ENCODE measurements at places on chromosomes 4 and X.

DNA sequence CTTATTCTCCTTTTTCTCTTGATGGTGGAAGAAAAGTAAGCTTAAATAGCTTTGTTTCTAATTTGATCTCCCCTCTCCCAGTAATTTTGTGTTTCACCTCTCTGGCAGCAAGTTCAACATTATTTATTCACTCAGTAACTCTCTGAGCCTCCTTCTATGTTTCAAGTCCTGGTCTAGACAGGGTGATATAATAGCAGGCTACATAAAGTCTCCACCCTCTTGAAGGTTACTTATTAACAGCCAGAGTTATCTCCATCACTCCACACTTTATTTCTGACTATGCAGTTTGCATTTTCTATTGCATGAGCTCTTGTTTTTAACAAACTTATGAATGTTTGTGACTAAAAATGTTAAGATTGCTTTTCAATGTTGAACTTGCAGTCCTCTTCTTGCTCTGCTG is 17.8 kb upstream of the ANOS1 start:
- no peak for DNase-seq

GRCh38 chr4:96145601-96146000 is 305.7 kb downstream of the PDHA2 start:
- no peak for DNase-seq

DNA sequence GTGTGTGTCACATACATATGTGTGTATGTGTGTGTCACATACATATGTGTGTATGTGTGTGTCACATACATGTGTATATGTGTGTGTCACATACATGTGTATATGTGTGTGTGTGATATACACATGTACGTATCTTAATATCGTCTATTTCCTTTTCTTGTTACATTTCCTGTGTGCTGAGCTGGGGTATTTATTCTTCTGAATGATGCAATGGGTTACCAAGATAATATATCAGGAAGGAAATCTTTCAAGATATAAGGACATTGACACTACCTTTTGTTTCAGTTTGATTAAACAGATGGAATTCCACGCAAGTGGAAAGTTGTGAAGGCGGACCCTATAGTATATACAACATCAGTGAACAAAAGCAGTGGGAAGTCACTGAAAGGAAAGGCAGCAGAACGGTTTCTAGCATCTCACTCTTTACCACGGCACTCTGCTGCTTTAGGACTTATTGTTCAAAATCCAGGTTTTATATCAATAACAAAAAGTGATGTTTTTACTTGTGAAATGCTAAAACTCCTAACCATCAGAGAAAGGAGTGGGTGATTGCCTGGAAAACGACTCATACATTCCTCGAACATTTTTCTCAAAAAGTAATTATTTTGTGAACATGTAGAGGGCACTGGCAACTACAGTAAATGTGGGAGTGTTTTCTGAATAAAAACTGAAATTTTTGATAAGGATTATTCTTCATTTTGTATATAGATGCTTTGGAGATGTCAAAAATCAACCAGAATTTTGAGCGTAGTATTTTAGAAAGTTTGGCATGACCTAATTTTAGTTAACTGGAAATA is 43.1 kb upstream of the IL21 start:
- DNase-seq: no peak

DNA sequence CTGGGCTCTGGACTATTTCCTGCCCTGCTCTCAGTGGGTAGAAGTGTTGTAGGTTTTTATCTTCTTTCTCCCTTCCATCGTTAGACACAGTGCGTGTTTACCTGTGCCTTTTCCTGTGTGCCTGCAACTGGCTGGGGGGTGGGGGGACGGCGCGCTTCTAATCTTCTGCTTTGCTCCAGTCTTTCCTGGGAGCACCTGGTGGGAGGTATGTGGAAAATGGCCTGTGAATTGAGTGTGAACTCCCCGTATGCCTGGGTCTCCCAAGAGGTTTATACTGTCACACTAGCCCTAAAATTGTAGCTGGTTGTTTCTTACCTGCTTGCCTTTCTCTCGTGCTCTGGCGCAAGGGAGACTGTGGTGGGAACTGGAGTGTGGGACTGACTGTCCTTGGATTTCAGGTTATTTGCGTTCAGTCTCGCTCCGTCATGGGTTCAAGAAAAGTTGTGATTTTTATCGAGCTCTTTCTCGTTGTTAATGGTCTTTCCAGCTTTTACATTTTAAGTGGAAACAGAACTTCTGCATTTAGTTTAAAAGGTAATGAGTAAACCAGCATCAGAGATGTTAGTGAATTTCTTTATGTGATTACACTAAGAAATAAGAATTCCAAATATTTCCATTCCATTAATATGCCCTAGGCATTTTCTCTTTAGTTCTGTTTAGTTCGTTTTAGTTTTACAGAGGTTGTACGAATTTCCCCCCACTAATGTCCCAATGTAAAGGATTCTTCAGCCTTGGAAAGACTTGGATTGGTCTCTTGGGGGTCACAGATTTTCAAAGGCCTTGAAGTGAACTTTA is 15.3 kb downstream of the MRPL1 start:
- no peak for DNase-seq

DNA sequence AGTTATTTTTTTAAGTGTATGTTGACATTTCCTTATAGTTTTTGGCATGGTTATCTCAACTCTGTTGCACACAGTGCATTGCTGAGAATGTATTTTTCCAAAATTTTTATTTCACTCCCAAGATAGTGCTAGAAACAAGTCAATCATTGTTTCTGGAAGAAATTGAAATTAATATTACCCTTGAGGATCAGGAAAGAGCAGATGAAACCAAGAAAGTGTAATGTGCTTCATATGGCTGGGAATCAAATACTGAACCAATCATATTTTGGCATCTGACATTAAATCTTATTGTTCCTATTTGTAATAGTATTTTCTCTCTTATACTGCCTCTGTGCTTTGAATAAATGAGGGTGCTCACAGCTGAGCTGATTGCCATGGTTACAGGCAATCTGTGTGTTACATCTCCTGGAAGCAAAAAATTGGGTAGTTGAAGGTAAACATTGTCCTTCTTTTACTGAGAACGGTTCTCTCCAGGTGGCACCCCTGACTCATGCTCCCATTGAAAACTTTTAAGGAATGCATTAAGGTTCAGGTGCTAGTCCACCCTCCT is 358.2 kb upstream of the NR3C2 start:
- peak; percentile 7 for DNase-seq

- no peak for DNase-seq
These were observed 1030.9 kb downstream of the FSTL5 start for GRCh38 chr4:161132715-161133425.

DNA sequence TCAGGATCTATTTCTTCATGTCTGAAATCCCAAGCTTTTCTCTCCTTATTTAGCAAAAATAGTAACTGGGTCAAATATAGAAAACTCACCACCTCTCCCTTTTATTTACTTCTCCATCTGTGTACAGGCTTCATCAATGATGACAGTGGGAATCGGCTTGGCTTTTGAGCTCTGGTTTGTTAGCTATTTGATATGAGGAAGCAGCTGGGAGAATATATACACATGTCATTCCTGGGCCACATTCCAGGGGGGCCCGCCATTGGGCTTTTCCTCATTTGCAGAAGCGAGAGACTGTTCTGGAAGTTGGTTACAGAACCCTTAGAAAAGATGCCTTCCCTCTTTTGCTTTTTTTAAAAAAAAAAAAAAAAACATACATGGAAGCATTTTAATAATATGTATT is 107.4 kb upstream of the F9 start:
- no peak for DNase-seq

- DNase-seq: no peak
These were observed 243.0 kb upstream of the KCNIP4 start for GRCh38 chr4:22191565-22191964.

- no peak for DNase-seq
These were observed 26.9 kb downstream of the ARFIP1 start for GRCh38 chr4:152806501-152807125.

- DNase-seq: no peak
These were observed 106.2 kb upstream of the KLF8 start for GRCh38 chrX:56125946-56126345.

GRCh38 chr4:158163941-158164767 is 8.7 kb downstream of the GASK1B start:
- no peak for DNase-seq

DNA sequence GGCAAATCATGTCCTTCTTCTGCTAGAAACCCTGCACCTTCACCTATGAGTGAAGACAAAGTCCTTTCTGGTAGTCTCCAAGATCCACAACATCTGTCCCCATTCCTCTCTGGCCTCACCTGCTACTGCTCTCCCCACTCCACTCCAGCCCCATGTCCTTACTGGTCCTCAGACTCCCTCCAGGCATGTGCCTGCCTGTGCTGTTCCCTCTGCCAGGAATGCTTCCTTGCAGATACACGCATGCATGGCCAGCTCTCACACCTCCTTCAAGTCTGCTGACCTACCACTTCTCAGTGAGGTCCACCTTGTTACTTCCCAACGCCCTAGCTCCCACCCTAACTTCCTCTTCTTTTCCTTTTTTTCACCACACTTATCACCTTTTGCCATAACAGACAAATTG is 18.1 kb downstream of the HMGB2 start:
- no peak for DNase-seq

GRCh38 chr4:31416498-31416897 is 696.3 kb downstream of the PCDH7 start:
- no peak for DNase-seq

- no peak for DNase-seq
These were observed 8.9 kb upstream of the DCK start for GRCh38 chr4:70984589-70984988.

GRCh38 chr4:73751166-73751565 is 10.8 kb downstream of the CXCL8 start:
- DNase-seq: no peak

DNA sequence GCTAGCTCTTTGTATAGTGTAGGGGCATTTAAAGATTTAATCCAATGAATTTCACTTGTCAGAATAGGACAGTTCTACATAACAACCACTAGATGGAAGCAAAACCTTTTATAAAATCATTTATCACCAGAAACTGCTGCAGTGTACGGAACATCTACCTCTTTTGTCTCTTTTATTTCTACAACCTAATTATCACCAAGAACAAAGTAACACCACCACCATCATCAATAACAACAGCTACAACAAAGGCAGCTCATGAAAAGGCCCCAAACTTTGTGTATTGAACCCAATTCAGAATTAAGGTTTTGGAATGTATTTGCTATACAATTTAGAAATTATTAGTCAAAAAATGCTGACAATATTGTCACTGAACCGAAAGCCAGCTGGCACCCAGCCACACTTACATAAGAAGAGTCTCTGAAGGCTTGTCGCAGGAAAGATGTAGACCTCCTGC is 260.9 kb upstream of the RPS6KA3 start:
- DNase-seq: peak; percentile 79

GRCh38 chr4:156779774-156780173 is 191.8 kb downstream of the PDGFC start:
- no peak for DNase-seq

DNA sequence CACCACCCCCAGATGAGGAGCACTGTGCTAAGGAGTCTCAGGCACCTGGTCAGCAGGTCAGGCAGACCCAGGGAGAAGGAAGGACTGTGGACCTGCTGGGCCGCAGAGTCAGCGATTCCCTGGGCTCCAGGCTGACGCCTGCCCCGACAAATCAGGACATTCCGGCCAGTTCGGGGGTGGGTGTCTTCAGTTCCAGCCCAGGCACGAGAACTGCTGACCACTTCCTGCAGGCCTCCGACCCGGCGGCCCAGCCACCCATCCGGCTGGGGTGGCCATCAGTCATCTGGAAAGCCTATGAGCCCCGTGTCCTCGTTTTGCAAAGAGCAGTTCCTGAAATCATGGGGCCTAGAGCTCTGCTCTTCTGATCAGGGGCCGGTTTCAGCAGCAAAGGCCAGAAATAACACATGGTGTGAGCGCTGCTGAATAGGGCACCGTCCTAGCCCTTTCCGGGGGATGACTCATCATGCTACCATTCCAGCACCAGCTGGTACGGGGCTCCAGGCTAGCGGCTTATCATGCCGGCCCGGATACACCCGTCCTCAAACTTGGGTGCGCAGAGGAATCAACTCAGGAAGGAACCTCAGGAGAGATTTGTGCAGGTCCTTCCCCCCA is 7.8 kb upstream of the SH3TC1 start:
- peak; percentile 41 for DNase-seq

DNA sequence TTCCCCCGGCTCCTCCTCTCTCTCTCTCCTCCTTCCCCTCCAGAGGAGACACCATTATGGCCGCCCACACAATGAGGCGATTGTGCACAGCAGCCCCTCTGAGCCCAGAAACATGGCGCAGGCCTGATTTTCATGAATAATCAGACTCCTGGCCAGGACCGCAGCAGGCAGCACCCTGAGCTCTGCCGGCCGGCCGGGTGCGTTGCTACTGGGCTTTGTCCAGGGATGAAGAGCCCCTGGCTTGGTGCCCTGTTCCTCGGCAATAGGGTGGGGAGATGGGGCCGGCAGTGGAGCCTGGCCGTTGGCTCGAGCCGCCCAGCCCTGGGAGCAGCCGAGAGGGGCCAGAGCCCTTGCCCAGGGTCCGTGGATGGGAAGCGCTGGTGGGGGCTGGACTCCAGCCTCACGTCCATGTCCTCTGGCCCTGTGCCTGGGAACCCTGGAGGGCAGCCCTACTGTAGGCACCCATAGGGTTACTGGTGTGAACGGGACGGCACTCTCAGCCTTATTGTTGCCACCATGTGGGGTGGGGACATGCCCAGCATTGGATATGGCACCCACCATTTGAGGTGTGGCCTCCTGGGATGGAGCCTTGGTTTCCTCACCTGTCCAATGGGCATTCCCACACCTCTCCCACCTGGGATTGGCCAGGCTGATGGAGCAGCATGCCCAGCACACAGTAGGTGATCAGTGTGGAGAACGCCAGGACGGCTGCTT is 103.0 kb downstream of the SORCS2 start:
- DNase-seq: peak; percentile 94

DNA sequence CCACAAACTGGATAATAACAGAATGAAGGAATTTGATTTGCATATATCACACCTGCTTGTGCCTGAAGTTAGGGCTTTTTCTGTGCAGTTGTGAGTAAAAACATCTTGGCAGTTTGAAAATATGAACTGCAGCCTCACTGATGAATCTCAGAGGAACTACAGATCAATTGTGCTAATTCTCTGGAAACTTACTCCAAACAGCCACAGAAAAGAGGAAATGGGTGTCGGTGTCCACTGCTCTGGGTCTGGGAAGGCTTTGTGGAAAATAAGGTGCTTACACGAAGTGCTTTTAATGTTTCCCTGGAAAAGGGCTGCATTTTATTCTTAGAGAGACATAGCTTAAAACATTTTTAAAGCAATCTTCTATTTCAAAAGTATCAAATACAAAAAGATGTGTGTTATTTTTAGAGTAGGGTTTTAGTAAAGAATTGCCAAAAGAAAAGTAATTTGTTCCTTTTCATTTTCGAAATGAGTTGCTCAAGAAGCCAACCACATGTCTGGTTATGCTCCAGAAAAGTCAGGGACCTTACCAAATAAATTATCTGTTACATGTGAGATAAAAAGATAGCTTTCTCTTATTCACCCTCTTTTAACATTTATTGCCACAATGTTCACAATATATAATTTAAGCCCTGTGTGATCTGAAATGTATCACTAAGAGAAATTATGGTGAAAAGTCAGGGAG is 240.1 kb downstream of the FRAS1 start:
- DNase-seq: no peak

GRCh38 chr4:158209825-158210807 is at the start of gene TMEM144:
Gene TMEM144 (plus strand): TSS chr4:158210486. CDS start chr4:158212668, 2,182 bp downstream.
- peak; percentile 97 for DNase-seq

- no peak for DNase-seq
These were observed 73.2 kb downstream of the ARHGAP24 start for GRCh38 chr4:85548116-85548515.

Measured in hippocampal formation (tissue), 2 donors.